ENCODE measurements at places on chromosomes 2 and 18.

DNA sequence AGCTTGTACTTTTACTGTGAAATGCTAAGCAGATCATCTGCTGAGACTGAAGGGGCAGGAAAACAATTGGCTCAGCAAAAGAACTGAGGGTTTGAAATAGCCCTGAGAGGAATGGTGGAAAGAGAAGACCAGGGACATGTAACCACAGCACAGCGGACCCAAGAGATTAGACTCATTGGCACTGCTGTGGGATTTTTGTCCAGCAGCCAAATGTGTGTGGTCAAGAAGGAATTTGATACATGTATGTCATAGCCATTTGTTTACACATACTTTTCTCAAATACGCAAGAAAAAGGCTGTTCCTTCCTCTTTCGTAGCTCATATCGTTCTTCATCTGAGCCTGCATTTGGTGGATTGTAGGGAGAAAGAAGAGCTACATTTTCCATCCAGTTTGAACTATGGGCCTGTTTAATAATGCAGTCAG lies 73.8 kb downstream of the TRABD2A start:
- no peak for DNase-seq

- no peak for DNase-seq
Measured at GRCh38 chr2:27638037-27638637, 9.3 kb downstream of the GPN1 start.

- DNase-seq = no peak
Measured at GRCh38 chr18:55266981-55267380, 307.7 kb upstream of the CCDC68 start.

DNA sequence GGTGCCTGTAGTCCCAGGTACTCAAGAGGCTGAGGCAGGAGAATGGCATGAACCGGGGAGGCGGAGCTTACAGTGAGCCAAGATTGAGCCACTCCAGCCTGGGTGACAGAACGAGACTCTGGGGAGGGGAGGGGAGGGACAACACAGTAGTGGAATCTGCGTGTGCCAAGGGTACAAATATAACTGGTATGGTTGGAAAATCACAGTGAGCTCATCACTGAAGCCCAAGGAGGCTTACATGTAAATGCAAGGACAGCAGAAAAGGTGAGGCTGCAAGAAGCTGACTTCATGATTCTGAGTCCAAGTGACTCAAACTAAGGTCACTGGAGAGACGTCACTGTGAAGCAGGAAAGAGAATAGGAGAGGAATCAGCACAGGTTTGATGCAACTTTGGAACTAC lies 9.2 kb downstream of the SEPTIN10 start:
- no peak for DNase-seq

GRCh38 chr2:1837458-1837857 lies 93.1 kb upstream of the PXDN start:
- DNase-seq = no peak

- peak; percentile 86 for DNase-seq
Measured at GRCh38 chr18:45212181-45213039, 402.9 kb upstream of the SLC14A2 start.

DNA sequence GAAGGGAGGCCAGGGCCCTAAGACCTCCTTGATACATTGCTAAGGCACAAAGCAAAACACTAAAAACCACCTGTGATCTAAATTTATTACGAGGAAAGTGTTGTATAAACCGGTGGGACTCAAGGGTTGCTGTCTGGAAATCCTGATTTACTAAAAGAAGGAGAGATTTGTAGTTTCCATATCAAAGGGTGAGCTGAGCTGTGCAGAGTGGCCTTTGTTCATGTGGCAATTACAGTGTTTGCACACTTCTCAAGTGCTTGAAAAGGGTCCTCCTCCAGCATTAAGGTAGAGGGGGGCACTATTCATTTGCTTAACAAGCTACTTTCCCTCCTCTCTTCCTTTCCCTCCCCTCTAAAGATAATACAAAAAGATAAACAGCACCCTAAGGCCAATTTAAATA lies 30.5 kb upstream of the ITGA4 start:
- no peak for DNase-seq

GRCh38 chr2:209367075-209367747 lies 56.6 kb upstream of the MAP2 start:
- DNase-seq = no peak

- DNase-seq = no peak
Measured at GRCh38 chr18:9260388-9261380, 73.9 kb upstream of the TWSG1 start.

DNA sequence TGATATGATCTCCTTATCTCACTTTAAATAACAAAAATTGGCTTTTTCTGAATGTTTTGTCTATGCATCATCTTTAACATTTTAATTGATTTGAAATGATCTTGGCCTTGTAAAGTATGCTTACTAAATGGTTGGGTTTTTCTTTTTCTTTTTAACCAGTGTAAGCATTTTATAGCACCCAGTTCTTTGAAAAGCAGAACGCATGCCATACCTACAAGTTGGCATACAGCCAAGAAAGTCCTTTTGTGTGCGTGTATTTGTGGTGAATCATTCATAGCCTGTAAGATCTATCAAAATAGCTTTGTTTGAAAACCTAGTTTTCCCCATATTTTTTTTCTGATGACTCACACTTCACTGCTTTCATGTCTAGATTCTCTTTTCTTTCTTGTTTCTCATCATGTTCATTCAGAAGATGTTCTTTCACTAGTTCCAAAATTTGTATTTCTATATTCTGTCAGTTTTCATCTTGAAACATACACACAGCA lies 4.1 kb upstream of the VRK2 start:
- no peak for DNase-seq

GRCh38 chr2:53945538-53945937 lies 25.3 kb downstream of the PSME4 start:
- DNase-seq = no peak

GRCh38 chr2:170567429-170567828 lies 147.7 kb upstream of the SP5 start:
- no peak for DNase-seq

- no peak for DNase-seq
Measured at GRCh38 chr2:195649629-195650190, 7.3 kb upstream of the SLC39A10 start.

DNA sequence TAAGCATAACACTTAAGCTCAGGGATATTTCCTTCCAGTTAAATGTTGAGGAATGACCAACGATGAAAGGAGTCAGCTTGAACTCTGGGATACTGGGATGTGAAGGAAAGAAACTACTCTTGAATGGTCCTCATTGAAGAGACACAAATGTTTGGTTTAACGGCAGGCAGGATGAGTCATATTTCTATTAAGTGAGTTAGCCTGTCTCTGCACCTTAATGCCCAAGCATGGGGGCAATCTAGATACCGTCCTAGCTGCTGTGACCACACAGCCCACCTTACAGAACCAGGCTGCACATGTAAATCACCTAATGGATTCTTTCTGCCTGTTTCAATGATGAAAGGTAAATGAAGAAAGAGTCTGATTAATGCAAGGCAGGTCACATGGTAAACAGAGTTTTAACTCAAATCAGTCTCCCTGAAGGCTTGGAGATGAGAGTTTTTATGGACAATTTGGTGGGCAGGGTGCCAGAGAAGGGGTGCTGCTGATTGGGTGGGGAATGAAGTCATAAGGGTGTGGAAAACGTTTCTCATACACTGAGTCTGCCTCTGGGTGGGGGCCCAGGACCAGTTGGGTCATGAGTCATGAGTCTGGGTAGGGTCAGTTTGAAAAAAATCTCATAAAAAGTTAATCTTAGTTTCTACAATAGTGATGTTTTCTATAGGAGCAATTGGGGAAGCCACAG lies 144.6 kb upstream of the MMADHC start:
- no peak for DNase-seq

- no peak for DNase-seq
Measured at GRCh38 chr2:119575439-119575838, 31.2 kb downstream of the CFAP221 start.

GRCh38 chr2:201137505-201138400 lies 21.8 kb downstream of the CFLAR start:
- no peak for DNase-seq

- no peak for DNase-seq
Measured at GRCh38 chr2:19456705-19457309, 98.4 kb upstream of the OSR1 start.

- DNase-seq = peak; percentile 47
Measured at GRCh38 chr2:196170213-196170605, 1.2 kb downstream of the STK17B start.

GRCh38 chr18:77077941-77078689 lies 54.5 kb downstream of the MBP start:
- no peak for DNase-seq

- no peak for DNase-seq
Measured at GRCh38 chr2:111640480-111640879, 243.5 kb downstream of the ANAPC1 start.

- no peak for DNase-seq
Measured at GRCh38 chr2:160756481-160756880, 262.9 kb upstream of the RBMS1 start.

DNA sequence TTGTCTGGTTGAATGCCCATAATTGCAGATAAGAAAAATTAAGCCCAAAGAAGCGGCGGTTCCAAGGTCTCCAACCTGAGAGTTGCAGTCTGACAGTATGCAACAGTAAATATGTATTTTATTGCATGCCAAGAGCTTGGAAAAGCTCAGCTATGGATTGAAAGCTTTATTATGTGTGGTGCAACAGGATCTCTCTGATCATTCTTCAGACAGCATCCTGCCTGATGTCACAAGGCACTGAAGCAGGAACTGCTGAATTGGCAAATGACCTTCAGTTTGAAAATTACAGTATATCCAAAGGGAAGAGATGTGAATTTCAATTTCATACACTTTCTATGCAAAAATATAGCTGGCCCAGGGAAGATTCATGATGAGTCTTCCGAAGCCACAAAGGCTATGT lies 42.5 kb downstream of the DOCK10 start:
- no peak for DNase-seq

- DNase-seq = no peak
Measured at GRCh38 chr2:27776097-27776496, 4.6 kb downstream of the MRPL33 start.

DNA sequence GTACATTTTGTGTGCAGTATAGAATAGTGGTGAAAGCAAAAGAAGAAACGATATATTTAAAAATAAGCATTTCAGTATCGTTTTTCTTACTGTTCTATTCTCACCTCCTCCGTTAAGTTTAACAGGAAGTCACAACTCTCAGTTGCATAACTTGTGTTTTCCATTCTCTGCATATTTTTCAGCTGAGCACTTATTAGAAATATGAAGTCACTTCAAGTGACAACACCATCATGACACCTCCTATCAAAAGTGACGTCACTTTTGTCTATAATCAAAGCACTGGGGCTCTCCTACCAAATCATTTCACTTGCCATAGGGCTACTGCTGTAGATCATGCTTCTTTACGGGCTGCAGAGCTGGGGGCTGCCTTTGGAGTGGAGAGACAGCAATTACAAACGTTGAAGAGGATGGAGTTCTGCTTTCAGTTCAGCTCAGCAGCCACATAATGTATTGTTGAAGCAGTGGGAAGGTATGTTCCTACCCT lies 36.3 kb downstream of the STAT4 start:
- DNase-seq = peak; percentile 8

DNA sequence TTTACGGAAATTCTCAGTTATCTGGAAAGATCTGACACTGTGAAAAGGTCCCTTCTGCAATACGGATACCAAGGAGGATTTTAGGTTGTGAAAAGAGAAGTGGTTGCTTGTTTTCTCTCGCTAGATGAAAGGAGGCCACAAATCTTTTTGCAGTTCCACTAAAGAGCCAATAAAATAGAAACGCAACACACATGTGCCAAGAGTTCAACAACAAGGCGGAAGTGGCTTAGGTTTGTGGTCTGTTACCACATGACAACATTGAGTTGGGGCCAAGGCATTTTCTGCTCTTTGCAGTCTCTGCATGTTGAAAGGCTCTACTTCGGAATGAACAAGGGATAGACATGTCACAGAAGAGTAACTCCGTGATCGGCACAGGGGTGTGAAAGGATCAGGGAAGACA lies 115.7 kb upstream of the OSR1 start:
- DNase-seq = peak; percentile 72

DNA sequence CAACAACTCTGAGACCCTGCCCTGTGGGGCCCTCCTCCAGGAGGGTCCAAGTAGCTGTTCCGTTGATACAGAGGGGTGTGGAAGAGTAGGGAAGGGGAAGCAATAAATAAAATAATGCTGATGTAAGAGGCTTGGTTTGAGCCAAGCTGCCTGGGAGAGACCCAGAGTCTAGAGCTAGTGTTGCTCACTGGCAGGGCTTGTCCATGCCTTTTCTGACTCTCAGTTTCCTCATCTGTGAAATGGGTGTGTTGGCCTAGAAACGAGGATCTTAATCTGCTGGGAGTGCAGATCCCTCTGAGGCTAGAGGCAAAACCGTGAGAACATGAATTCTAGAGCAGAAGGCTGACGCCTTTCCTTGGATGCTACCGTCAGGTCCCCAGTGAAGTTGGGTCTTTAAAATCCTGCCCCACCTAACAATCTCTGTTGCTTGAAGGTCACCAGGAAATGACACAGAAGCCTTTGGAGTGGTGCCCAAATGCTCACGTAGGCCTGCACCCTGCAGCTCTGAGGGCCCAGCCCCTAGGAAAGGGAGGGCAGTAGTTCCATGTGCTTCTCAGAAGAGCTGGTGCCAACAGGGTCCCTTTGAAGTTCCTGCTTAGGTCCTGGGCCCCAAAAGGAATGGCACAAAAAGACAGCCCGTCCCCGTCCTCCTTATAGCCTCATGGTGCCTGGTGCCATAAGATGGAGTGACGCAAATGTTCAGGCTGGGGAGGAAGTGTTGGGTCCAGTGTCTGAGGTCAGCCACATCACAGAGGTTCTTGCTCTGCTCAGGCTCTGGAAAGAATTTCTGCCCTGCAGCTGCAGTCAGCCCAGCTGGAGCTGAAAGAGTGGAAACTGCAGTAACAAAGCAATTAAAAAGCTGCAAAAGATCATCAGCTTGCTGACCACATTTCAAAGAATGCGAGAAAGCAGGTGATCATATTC lies 73.2 kb upstream of the SMAD2 start:
- no peak for DNase-seq

- DNase-seq = no peak
Measured at GRCh38 chr2:85951351-85952067, 62.7 kb upstream of the ST3GAL5 start.

DNA sequence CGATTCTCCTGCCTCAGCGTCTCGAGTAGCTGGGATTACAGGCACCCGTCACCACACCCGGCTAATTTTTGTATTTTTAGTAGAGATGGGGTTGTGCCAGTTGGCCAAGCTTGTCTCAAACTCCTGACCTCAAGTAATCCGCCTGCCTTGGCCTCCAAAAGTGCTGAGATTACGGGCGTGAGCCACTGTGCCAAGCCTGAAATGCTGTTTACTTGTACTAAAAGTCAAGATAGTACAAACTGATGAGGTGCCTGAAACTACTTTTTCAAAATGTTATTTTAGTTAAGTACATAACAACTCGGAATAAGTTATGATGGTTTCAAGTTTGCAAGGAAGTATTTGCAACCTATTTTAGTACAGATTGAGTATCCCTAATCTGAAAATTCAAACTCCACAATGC lies 85.7 kb downstream of the CEP192 start:
- DNase-seq = no peak

DNA sequence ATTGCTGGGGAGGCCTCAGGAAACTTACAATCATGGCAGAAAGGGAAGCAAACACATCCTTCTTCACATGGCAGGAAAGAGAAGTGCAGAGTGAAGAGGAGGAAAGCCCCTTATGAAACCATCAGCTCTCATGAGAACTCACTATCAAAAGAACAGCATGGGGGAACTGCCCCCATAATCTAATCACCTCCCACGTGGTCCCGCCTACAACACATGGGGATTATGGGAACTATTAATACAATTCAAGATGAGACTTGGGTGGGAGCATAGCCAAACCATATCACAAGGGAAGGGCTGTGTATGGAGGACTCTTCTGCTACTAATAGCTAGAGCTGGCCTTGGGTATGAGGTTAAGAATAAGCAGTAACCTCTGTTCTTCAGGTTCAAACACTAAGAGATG lies 8.8 kb upstream of the SETBP1 start:
- no peak for DNase-seq
